ENCODE measurements at places on chromosomes 6 and 20. TPM values are rescaled to one million over a fixed set of nuclear protein-coding genes. Genes with fewer than 3 reads are reported as not detected.

- peak; percentile 22 for DNase-seq
These were observed 24.7 kb downstream of the TBC1D7 start for GRCh38 chr6:13303668-13304017.

The NKAIN4 gene
- not detected for total RNA-seq

The HLA-DRB1 gene
- total RNA-seq = 46.0 TPM

DNA sequence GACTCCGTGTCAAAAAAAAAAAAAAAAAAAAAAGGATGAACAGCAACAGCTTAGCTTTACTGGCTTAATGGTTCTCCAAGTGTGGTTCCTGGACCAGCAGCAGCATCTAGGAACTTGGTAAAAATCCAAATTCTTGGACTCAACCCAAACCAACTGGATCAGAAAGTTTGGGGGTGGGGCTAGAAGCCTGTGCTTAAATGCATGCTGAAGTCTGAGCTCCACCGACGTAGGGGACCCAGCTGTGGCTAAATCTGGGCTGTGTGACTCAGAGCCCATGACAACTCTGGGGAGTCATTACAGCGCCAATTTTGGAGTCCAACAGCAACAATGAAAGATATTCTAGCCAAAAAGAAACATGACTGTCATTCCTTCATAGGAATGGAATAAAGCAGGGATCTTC is 13.6 kb upstream of the CHD6 start:
- no peak for DNase-seq

- DNase-seq = peak; percentile 87
These were observed 102.1 kb downstream of the ATG5 start for GRCh38 chr6:106223300-106223930.

- DNase-seq = no peak
These were observed 47.9 kb upstream of the ARID1B start for GRCh38 chr6:156729248-156729647.

- DNase-seq = no peak
These were observed 57.4 kb upstream of the DUSP22 start for GRCh38 chr6:234706-235372.

DNA sequence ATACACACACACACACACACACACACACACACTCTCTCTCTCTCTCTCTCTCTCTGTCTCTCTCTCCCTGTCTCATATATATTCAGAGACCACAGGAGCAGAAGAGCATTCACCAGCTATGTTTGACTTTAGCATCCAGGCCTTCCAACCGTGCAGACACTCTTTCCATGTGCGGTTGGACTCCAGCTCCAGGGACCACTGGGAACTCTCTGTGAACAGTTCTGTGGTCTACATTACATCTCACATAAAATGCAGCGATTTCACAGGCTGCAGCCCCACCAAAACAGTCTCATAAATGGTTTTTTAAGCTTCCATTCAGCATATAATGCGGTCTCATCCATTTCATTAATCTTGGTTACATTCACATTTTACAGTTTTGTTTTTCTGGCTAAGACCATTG is 508.4 kb upstream of the SULF2 start:
- no peak for DNase-seq

DNA sequence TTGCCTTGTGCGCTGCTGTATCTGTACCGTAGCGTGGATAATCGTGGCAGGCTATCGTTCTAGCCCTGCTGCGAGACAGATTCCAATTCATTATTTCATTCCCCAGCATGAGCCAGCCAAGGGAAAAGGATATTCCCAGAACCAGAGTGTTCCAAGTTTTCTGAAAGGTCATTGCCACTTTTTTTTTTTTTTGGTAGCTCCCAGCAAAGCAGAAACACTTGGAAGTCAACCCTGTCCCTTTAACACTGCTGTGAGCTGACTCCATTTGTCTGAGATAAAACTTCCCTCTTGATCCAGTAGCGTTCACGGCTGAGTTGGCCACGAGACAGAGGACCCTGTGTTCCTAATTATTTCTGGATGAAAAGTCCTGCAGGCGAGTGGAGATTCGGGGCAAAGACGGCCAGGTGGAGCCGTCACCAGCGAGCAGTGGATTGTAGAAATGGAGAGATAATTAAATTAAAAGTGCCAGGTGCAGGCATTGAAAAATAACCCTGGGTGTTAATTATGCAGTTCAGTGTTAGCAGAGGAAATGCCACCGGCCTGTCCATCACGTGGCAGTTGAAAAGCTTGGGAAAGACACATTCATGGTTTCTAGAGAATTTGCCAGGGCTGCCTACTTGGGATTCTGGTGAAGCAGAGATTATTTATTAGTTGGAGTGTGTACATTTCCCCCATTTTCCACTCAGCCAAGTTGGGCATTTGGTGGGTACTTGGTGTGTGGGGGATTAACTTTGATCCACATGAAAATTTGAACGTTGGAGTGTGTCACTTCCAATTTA is 164.2 kb downstream of the SLC24A3 start:
- DNase-seq = no peak

DNA sequence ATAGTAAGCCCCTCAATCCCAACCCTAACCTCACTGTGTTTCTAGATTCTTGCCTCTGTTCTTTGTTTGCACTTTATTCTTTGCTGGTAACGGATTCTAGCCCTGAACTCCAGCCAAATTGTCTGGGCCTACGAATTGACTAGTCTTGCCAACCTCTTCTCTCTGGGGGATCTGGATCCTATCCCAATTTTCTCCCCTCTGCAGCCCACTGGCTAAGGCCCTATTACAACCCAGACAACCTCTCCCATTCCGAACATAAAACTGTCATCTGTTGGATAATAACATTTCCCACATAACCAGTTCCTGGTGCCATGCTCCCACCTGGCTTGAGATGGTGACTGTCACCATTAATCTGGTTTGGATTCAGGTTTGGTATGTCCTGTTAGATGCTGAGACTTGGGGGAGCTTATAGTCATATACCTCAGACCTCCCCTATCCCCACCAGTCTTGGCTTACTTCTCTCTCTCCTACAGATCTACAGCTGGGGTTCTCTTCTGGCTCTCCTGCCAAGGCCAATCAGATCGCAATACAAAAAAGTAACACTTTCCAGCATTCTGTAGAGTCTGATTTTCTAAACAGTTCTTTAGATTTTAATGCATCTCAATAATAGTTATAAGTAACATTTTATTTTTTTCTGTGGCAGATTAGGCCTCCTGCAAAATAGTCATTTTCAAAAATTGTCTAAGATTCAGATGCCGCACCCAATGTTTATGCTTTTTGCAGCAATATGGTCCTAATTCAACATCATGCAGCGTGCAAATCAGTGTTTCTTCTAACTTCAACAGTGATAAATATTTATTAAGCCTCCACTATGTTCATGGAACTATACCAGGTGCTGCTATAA is 29.8 kb upstream of the AHI1 start:
- DNase-seq = no peak

The ZC3H12D gene
- 6.1 TPM for total RNA-seq

DNA sequence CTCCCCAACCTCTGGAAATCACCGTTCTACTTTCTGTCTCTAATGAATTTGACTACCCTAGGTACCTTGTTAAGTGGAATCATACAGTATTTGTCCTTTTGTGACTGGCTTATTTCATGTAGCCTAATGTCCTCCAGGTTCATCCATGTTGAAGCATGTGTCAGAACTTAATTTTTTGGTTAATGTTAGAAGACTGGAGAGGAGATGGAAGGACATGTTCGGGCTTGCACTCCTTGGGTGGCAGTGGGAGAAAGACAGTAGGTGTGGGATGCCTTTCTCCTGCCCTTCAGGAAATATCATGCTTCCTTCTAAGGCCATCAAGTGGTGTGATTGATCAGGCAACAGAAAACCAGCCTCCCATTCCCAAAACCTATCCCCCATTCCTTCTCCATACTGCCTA is 61.1 kb upstream of the RNF144B start:
- no peak for DNase-seq

DNA sequence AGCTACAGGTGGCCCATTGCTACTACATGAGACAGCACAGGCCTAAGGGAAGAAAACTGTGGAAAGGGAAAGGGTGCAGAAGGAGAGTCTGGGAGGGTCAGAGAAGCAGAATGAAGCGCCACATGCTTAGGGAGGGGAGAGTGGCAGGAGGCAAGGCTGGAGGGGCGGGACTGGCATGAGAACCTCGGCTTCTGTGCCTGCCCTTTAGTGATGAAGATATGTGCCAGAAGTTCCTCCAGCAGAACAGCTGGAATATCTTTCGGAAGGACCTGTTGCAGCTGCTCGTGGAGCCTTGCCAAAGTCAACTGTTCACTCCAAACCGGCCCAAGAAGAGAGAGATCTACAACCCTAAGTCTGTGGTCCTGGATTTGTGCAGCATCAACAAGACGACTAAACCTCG is 61.8 kb downstream of the CNBD2 start:
- DNase-seq = no peak

- DNase-seq = peak; percentile 90
These were observed 9.8 kb upstream of the MAPK13 start for GRCh38 chr6:36120539-36120938.

DNA sequence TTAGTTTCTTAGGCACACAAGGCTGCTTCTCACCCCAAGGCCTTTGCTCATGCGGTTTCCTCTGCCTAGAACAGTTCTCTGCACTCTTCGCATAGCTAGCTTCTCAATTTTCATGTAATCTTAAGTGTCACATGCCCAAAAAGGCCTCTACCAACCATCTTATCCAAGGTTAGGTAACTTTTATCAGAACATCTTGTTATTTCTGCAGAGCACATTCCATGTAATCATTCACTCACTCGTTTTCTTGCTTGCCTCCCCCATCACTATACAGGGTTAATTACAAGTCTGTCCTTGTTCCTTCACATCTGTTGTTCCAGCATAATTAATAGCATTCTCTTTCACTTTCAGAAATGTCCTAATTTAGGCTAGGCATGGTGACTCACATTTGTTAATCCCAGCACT is 53.8 kb downstream of the NCOA6 start:
- no peak for DNase-seq

DNA sequence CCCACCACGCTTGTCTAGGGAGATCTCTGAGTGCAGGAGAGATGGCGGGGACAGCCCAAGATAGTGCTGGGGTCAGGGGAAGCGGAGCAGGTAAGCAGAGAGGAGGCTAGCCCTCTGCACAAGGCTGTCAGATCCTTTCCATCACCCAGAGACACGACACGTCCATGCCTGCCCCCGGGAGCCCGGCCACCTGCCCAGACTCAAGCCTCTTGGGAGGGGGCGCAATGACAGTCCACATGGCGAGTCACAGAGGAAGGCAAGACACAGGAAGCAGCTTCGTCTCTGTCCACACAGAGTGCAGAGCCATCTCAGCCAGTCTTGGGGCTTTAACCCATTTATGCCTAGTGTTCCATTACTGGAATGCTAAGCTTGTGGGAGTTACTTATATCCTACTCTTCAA is 78.4 kb downstream of the PREX1 start:
- no peak for DNase-seq

The LY6G6C gene
- total RNA-seq = not detected

- DNase-seq = no peak
These were observed 20.9 kb downstream of the IGF2R start for GRCh38 chr6:159989492-159990480.

Data from activated CD8-positive, alpha-beta T cell treated with anti-CD3 and anti-CD28 coated beads, Interleukin-2, amount 10 ng/mL, durations not matched to agents 7 days and 5 days (primary cell).